Pancreas (tissue), 10 donors: ENCODE measurements at places on chromosomes 2 and 18. TPM values are rescaled to one million over a fixed set of nuclear protein-coding genes. Genes with fewer than 3 reads are reported as not detected.

DNA sequence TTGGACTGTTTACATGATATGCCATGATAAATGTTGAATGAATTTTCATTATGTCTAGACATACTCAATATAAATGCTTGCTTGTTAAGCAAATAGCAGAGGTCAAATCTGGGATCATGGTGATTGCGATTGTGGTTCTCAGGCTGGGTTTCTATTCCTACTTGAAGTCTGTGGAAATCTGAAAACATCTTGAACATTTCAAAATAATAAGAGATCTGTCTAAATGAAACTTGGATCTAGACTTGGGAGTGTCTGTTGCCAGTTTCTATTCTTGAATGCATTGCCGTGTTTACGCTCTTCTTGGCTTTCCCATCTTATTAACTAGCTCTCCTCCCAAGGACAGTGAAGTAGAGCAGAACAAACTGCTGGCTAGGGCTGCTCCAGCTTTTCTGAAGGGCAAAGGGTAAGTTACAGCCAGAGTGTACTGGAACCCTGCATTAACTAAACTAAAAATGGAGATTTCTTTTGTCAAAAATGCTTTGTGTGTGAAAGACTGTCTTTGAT, 127.7 kb downstream of the DTNA start:
- H3K36me3 ChIP-seq, result no peaks in the 10 kb centered on the region
- no peaks in the 10 kb centered on the region for H3K27me3 ChIP-seq
- no peak for DNase-seq
- H3K4me3 ChIP-seq, result no peak overlapping the region
- no peaks in the 10 kb centered on the region for H3K4me1 ChIP-seq
- H3K27ac ChIP-seq, result no peak overlapping the region

DNA sequence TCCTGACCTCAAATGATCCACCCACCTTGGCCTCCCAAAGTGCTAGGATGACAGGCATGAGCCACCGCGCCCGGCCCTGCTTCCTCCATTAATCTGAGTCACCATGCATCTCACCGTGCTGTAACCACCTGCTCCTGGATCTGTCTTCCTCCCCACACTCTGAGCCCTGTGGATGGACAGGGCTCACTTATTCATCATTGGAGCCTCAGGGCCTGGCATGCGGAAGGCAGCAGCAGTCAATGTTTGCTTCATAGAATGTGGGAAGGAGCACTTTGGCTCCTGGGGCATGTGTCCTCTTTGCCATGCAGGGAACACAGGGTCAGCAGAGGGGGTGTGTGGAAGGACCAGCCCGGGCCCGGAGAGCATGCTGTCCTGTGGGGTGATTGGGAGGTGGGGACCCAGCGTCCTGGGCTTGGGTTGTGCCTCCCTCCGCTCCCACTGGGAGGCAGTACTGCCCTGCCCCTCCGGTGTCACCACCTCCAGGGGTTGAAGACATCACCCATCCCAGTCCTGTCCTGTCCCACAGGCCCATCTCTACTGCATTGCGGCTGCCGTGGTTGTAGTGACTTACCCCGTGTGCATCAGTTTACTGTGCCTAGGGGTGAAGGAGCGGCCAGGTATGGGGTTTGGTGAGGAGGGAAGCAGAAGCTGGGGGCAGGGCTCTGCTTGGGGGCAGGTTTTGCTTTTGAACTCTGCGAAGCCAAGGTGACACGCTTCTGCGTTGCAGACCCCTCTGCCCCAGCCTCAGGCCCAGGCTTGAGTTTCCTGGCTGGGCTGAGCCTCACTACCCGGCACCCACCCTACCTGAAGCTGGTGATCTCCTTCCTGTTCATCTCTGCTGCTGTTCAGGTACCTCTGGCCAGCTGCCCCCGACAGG, 11.5 kb downstream of the MFSD2B start:
- no peak overlapping the region for H3K27ac ChIP-seq
- DNase-seq, result no peak
- no peak overlapping the region for H3K4me3 ChIP-seq
- H3K27me3 ChIP-seq, result no peaks in the 10 kb centered on the region

- no peak for DNase-seq
- H3K27me3 ChIP-seq, result no peaks in the 10 kb centered on the region
- no peak overlapping the region for H3K27ac ChIP-seq
- H3K36me3 ChIP-seq, result no peaks in the 10 kb centered on the region
- no peak overlapping the region for H3K4me3 ChIP-seq
- no peaks in the 10 kb centered on the region for H3K4me1 ChIP-seq
These were observed 69.7 kb upstream of the SULT1C3 start for GRCh38 chr2:108169982-108170625.

DNA sequence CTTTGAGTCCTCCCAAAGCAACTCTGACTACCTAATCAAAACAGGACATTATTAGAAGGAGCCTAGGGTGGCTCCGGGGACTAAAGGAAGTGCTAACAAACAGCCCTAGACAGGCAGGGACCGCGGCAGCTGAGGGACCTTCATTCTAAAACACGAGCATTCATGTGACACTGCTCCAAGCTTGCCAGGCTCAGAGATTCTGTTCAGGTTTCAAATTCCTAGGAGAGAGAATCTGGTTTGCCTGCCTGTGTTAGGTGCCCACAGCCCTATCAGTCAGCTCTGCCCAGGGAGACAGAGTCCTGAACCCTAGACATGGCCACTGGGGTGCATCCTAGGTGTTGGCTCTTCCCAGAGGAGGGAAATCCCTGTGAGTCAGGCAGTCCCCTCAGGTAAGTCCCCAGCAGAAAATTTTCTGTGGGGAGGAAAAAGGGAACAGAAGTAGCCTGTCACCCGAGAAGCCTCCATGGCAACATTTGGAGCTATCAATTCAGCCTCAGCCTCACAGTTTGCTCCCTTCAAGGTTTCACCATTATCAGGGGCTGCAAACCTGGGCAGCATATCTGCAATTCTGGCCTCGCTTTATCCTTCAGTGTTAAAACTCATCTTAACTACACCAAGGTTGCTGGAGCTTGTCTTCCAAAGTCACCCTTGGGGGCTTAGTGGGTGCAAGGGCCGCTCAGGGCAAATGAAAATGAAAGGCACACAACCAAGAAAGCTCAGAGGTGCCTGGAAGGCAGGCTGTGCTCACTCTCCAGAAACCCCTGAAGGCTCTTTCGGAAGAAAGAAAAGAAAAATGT, 28.6 kb downstream of the PCBP1 start:
- no peak for DNase-seq
- peaks cover 11% of the 10 kb centered on the region for H3K4me1 ChIP-seq
- H3K27ac ChIP-seq, result no peak overlapping the region
- no peak overlapping the region for H3K4me3 ChIP-seq
- no peaks in the 10 kb centered on the region for H3K36me3 ChIP-seq

GRCh38 chr2:108403494-108403893, 25.7 kb downstream of the SULT1C4 start:
- H3K36me3 ChIP-seq, result no peaks in the 10 kb centered on the region
- H3K27me3 ChIP-seq, result no peaks in the 10 kb centered on the region
- H3K4me3 ChIP-seq, result no peak overlapping the region
- H3K27ac ChIP-seq, result no peak overlapping the region

DNA sequence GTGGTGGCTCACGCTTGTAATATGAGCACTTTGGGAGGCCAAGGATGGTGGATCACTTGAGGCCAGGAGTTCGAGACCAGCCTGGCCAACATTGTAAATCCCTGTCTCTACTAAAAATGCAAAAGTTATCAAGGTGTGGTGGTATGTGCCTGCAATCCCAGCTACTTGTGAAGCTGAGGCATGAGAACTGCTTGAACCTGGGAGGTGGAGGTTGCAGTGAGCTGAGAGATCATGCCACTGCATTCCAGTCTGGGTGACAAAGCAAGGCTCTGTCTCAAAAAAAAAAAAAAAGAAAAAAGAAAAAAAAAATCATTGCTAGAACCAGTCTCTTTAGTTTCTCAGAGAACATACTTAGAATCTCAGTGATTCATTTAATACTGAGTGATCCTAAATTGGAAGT, 217.1 kb downstream of the DYM start:
- H3K27me3 ChIP-seq, result no peaks in the 10 kb centered on the region
- no peaks in the 10 kb centered on the region for H3K36me3 ChIP-seq
- H3K4me1 ChIP-seq, result no peaks in the 10 kb centered on the region
- H3K4me3 ChIP-seq, result no peak overlapping the region
- no peak overlapping the region for H3K27ac ChIP-seq

DNA sequence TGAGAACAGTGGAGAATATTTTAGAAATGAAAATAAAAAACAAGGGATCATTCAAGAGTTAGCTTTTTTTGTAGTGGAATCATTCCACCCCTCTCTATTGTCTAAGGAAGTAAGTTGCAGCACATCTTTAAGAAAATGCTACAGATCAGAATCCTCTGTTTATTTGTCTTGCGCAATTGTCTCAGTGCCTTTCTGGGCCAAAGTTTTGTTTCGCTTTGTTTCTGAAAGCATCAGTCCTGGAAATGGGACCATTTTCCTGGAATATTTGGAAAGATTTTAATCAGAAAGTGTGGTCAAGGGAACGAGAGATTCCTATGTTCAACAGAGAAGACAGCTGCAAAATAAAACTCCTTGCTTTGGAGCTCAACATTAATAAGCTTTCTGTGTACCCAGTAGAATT, 74.0 kb downstream of the NRXN1 start:
- H3K4me3 ChIP-seq, result no peak overlapping the region
- H3K4me1 ChIP-seq, result no peaks in the 10 kb centered on the region
- no peak overlapping the region for H3K27ac ChIP-seq
- no peaks in the 10 kb centered on the region for H3K36me3 ChIP-seq
- H3K27me3 ChIP-seq, result no peaks in the 10 kb centered on the region
- DNase-seq, result no peak

DNA sequence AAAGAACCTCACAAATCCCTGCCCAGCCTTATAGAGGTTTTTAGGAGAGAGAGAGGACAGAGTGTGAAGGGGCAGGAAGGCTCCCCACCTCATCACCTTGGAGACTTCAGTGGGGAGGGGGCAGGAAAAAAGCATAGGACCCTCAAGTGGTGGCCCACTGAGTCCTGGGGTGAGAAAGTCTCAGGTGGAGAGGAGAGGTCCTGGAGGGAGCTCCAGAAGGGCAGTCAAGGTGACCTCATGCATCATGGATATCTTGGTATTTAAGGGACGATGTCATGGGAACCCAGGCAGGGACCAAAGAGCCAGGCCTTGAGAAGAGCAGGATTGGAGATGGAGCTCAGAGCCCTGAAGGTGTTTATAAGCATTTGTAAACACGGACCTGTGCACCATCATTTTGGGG, 204.5 kb downstream of the SLC4A3 start:
- no peak overlapping the region for H3K27ac ChIP-seq
- no peaks in the 10 kb centered on the region for H3K27me3 ChIP-seq
- H3K36me3 ChIP-seq, result no peaks in the 10 kb centered on the region
- DNase-seq, result no peak
- no peak overlapping the region for H3K4me3 ChIP-seq

DNA sequence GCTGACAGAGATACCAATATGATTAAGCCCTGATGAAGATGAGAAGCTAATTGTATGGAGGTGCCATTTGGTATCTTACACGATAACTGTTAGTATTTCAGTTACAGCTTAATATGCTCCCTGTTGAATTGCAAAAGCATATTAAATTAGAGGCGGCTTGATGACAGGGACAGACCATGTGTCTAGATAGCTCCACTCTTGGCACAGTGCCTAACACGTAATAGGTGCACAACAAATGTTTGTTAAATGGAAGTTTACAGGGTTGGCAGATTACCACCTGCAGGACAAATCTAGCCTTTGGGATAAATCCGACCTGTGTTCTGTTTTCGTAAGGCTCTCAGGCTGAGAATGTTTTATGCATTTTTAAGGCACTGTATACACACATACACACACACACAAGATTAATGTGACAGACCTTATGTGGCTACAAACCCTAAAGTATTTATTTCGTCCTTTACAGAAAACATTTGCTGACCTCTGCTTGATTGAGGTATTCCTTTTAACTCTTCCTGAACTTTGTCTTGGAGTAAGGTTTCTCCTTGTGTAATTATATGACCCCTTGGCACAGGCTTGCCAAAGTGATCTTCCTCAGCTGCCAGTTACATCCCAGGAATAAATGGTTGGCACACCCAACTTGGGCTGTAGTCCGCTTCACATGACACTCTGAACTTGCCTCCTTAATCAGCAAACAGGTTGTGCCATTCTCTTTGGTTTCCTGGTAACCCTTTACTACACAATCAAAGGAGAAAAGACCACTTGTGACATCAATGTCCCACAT, 348.9 kb downstream of the HRH4 start:
- H3K27me3 ChIP-seq, result no peaks in the 10 kb centered on the region
- H3K4me1 ChIP-seq, result no peaks in the 10 kb centered on the region
- no peak overlapping the region for H3K27ac ChIP-seq
- no peak for DNase-seq
- no peaks in the 10 kb centered on the region for H3K36me3 ChIP-seq
- no peak overlapping the region for H3K4me3 ChIP-seq

DNA sequence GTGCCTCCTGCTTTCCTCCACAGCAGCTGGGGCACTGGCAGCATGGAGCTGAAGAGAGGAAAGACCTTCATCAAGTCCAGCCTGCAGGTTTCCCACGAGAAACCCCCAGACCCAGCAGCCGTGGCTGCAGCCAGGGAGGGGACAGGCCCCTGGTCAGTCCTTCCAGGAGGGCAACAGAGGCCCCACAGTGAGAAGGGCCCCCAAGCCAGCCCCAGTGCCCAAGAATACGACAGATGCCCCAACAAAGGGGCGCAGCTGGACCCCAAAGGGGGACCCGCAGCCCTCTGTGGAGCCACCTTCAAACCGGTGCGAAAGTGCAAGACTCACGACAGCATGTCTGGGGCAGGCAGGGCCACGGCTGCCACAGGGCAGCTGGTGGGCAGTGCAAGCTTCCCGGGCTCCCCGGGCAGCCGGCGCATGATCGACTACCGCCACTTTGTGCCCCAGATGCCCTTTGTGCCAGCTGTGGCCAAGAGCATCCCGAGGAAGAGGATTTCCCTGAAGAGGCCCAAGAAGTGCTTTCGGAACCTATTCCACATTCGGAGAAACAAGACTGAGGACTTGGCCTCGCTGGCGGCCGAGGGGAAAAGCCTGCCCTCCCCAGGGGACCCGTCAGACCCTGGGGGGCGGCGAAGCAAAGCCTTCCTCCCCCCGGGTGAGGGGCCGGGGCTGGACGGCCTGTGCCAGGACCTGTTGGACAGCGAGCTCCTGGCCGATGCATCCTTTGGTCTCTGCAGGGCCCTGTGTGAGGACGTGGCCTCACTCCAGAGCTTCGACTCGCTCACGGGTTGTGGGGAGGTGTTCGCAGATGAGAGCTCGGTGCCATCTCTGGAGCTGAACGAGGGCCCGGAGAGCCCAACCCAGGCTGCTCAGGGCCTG, 6.9 kb downstream of the AMER3 start:
- no peak for DNase-seq
- H3K36me3 ChIP-seq, result no peaks in the 10 kb centered on the region
- H3K4me1 ChIP-seq, result peaks cover 5% of the 10 kb centered on the region
- H3K27ac ChIP-seq, result no peak overlapping the region
- H3K27me3 ChIP-seq, result no peaks in the 10 kb centered on the region

GRCh38 chr18:59846814-59847490, 52.8 kb upstream of the PMAIP1 start:
- no peaks in the 10 kb centered on the region for H3K36me3 ChIP-seq
- H3K4me1 ChIP-seq, result no peaks in the 10 kb centered on the region

DNA sequence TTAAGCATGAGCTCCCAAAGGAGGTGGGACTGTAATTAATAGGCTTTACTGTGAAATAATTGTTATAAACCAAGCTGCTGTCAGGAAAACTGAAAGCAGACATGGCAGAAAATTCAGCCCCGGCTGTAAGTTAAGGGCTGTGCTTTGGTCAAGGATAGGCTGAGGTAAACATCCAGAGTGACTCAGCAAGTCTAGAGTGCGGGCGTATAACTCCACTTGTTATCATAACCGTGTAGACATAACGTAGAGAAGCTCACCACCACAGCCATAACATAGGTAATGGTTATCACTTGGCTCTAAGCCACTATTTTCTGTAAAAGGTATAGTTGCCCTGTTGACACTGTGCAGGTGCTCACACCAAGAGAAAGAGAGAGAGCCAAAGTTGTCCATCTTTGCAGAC, 316.8 kb downstream of the DCDC2C start:
- H3K4me3 ChIP-seq, result no peak overlapping the region
- H3K27ac ChIP-seq, result no peak overlapping the region
- DNase-seq, result no peak
- H3K4me1 ChIP-seq, result no peaks in the 10 kb centered on the region

Gene COL4A4
- 3.1 TPM for total RNA-seq

Gene CYTIP
- 1.2 TPM for total RNA-seq

Gene AGXT
- not detected for total RNA-seq
